Sciatic nerve (tissue), 2 donors: ENCODE measurements at places on chromosomes 12 and 14.

- DNase-seq, result no peak
These were observed 122.2 kb downstream of the DAAM1 start for GRCh38 chr14:59310633-59311032.

- DNase-seq, result no peak
These were observed 524.1 kb upstream of the FBXO33 start for GRCh38 chr14:39956372-39956771.

GRCh38 chr12:40253936-40254335 lies 29.1 kb downstream of the LRRK2 start:
- no peak for DNase-seq

GRCh38 chr14:59215757-59216156 lies 27.3 kb downstream of the DAAM1 start:
- DNase-seq, result no peak

DNA sequence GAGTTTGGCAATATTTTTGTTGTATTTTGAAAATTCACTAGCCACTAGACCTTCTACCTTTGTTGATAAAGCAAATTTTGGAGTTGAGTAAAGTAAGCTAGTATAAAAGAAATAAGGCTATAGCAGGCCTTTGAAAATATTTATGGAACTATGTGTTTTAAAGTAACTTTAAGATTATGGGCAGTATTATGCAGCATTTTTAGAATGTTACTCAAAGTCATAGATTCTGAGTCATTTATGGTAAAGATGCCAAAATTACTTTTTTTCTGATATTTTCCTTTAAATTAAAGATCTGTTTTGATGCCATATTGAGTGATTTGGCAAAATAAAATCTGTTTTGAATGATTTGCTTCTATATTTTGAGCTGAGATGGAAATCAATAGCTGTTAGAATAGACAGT lies 57.2 kb downstream of the SYNE2 start:
- no peak for DNase-seq

DNA sequence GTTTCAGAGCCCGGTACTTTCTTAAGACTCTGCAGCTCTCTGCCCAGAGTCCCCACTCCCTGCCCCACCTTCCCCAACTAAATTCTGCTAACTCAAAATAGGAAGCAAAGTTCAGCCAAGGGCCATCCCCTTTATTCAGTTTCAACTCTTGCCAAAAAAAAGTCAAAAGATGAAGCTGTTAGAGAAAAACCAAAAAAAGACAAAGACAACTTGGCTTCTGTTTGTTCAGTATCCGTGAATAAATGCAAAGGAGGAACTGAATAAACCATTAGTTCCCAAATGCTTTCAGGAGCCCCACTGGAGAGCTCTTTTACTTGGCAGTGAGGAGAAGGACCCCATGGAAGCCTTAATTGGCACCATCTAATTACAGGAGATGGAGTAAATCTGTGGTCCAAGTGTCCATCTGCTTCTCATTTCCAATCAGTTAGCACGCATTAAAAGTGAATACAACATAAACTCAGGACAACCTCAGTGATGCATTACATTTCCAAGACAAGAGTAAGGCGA lies 155.4 kb upstream of the GZMB start:
- no peak for DNase-seq
